CD4-positive, alpha-beta memory T cell (primary cell): ENCODE measurements at places on chromosomes 1 and 21.
A peak's percentile ranks its signal among the peaks of the same experiment; 100 is the strongest.

- DNase-seq: no peak
These were observed 19.7 kb upstream of the IFNLR1 start for GRCh38 chr1:24206516-24207394.

DNA sequence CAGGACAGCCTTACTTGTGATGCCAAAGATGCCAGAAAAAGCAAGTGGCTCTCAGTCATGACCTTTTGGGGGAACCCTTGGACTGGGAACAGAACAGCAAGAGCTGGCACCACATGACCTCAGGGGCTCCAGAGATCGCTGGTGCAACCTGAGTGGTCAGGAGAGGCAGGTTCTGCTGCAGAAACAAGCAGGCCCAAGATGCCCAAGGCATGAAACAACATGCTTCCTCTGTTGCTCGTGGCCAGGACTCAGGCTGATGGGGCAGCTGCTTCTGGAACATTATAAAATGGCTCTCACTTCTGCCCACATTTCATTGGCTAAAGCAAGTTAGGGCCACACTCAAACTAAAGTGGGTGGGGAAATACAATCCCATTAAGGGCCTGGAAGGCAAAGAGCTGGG lies 17.7 kb upstream of the CLSTN1 start:
- no peak for DNase-seq

DNA sequence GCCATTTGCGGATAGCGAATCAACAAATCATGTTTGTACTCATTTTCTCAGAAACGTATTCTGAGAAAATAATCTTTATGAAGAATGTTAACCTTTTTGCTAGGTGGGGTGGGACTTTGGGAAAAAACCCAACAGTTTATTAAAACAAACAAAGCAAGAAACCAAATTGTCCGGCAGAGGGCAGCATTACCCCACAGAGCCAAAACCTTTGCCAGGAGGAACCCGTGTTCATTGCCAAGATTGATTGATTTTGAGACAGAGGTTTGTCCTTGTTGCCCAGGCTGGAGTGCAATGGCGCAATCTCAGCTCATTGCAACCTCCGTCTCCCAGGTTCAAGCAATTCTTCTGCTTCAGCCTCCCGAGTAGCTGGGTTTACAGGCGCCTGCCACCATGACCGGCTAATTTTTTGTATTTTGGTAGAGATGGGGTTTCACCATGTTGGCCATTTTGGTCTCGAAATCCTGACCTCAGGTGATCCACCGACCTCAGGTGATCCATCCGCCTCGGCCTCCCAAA lies 70.8 kb upstream of the RHOU start:
- DNase-seq: peak; percentile 74

DNA sequence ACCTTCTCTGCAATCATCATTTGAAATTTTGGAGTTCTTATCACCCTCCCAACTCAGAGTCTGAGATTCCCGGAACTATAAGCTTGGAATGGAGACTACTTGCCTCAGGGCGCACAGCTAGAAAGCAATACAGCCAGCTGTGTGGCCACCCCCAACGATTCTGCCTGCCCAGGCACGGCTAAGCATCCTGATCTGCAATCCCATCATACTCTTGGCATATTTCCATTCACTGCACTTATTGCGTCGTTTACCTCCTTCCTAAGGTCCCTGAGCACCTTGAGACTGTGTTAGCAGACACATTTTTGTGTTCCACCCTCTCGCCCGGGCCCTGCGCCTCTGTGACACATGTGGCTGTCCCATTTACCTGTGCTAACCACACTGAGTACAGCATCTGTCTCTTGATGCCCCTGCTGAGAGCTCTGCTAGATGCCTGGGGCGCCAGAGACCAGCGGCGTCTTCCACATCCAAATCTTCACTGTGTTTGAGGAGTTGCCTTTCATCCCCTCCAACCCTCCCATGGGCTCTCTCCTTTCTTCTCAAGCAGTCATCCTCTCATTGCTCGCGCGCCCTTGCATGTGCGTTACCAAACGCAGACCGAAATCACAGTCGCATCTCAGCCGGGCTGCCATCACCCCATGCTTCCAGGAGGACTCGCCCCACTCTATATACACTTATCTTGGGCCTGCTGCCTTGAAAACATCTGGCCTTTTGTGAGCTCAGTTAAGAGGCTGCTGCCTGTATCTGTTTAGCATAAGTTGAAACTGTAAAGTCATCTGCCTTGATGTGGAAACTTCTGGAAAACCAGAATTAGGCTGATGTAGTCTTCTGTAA lies 3.5 kb upstream of the CLDN19 start:
- DNase-seq: no peak

DNA sequence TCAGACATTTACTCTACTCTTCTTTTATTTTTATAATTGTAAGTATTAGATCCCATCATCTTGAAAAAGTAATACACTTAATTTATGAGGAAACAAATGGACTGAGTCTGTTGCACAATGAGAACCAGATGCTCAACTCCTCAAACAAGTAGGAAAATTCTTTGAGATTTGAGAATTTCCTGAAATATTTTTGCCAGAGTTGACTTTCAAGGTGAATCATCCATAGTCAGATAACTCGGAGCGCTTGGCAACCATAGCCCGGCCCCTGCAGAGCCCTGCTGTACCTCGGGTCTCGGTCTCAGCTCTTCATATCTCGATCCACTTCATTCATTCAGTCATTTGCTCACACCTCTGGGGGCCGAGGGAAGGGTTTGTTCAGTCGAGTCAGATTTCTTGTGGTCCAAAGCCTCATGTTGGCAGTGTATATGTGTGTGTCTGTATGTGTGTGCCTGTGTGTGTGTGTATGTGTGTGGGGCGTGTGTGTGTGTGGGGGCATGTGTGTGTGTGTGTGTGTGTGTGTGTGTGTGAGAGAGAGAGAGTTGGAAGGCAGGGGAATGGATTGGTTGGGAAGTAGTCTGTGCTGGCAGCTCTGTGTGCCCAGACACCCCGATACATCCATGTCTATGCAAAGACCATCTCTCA lies 18.1 kb upstream of the PCP4 start:
- no peak for DNase-seq

DNA sequence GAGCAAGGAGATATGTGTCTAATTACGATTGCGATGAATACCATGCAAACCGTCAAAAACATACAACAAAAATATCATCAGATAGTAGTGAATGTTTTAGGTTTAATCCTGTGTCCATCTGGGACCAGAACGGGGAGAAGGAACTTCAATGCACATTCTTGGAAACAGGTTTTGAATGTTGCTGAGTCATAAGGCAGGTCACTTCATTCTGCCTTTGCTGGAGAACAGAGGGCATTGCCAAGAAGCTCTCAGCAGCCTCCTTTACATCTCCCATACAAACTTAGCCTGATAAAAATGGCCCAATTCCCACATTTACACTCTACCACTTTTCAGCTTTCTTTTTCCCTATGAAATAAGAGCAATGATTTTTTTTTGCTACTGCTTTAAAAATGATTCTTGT lies 78.0 kb upstream of the KCNJ6 start:
- DNase-seq: no peak

GRCh38 chr1:32878637-32879041 lies 7.7 kb upstream of the HPCA start:
- DNase-seq: no peak

- DNase-seq: no peak
These were observed 11.8 kb downstream of the TESK2 start for GRCh38 chr1:45479039-45479748.

DNA sequence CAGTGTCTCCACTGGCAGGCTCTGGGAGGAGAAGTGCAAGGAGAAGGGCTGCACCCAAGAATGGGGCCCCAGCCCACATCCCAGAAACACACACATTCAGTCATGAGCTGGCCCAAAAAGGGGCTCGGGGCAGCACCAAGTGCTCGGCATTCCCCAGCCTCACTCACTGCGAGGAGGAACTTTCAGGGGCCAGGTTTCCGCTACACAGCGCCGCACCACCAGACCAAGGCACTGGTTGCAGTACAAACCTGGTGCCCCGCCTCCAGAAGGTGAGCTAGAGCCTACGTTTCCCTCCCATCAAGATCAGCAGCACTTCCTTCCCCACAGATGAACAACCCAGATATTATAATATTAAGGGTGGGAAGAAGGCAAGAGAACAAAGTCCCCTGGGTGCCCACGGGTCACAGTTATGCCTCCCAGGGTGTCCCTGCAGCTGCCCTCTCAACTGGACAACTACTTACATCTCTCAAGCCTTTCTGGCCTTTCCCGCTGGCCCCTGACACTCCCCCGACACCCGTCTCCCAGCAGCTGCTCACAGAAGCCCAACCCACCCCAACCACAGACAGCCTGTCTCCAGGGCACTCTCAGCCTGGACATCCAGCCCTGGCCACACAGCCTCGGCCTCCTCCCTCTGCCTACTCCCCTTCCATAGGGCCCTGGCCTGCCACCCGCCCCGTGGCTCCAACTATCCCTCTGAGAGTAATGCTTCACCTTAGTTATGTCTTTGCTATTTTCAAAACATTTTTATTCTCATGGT lies 3.8 kb downstream of the PBXIP1 start:
- peak; percentile 89 for DNase-seq

DNA sequence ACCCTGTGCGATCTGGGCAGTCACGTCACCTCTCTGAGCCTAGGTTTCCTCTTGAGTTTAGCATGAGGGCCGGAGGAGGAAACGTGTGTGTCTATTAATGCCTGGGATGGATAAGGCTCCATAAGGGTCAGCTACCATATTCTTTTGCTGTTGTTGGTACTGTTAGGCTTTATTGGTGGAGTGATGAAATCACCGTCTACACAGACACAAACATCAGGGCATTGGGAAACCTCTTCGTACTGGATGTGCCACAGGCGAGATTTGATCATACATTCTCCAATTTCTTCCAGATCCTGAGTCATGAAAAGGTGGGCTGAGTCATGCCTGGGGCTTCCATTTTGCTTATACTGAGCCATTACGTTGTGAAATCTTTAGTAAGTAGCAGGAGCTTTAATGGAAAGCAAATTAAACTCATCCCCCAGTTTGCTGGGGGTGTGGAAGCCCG lies 24.9 kb upstream of the GRHL3 start:
- DNase-seq: no peak

DNA sequence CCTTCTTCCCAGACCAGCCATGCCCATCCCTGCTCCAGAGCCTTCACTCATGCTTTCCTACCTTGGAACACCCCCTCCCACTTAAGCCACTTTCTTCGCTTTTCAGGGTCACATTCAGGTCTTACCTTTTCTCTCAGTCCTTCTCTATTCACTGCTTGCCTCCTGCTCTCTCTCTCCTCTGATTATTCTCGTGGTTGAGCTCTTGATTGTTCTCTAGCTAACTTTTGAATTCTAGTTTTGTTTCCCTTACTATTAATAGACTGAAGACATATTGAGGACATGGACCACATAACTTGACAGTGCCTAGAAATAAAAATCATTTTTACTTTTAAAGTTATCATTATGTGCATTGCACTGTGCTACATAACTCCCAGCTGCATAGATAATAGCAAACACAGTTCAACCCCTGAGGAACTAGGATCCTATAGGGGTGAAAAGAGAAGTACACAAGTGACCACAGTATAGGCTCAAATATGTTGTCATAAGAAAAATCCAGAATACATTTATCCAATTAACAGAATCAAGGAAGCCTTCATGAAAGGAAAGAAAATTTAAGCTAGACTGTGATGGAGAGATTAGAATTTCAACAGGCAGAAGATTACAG lies 21.5 kb downstream of the INSL5 start:
- no peak for DNase-seq

DNA sequence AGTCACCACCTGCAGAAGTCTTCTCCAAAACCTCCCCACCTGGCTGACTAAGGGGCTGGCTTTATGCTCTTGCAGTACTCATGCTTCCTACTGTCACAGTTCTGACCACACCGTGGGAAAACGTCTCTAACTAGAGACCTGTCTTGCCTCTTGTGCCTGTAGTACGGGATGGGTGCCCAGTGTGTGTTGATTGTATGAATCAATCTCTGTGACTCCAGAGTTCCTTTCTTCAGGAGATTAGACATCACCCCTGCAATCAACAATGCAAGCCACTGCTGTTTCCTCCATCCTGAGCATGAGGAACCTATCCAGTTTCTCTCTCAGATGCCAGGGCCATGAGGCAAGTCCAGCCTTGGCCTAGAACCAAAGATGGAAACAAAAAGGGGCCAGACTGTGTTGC lies 64.1 kb downstream of the LRRN2 start:
- DNase-seq: no peak

GRCh38 chr1:93475681-93476080 lies 27.8 kb downstream of the FNBP1L start:
- no peak for DNase-seq

GRCh38 chr1:6108937-6109614 lies 63.4 kb downstream of the KCNAB2 start:
- peak; percentile 28 for DNase-seq

DNA sequence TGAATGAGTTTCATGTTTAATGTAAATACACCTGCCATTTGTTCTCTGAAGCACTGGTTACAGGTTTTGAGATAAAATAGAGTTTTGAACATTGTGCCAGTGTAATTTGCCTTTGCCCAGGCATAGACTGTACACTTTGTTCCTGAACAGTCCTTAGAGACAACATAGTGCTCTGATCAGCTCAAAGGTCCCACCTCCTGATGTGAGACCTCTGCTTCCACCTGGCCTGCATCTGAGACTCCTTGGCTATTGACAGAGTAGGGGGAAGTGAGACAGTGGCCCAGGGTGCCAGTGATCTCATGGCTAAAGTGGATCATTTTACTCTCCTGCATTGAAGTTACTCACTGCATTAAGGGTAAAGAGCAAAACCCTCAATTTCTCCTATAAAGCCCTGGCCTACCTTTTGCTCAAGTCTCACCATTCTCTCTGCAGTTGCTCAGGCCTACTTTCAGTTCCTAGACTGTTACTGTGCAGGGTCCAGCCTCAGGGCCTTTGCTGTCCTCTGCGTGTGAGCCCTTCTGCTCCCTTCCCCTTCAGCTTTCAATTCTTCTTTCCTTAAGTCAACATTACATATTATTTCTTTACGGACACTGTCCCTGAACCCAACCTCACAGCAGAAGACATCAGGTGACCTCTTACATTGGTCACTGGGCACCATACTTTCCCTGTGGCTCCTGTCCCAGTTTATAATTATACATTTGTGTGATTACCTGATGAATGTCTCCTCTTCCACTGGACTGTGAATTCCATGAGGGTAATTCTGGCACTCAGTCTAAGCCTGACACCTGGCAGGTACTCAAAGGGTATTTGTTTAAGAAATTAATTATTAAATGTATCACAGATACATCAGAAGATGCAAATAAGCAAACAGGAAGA lies 142.9 kb downstream of the ROR1 start:
- no peak for DNase-seq

DNA sequence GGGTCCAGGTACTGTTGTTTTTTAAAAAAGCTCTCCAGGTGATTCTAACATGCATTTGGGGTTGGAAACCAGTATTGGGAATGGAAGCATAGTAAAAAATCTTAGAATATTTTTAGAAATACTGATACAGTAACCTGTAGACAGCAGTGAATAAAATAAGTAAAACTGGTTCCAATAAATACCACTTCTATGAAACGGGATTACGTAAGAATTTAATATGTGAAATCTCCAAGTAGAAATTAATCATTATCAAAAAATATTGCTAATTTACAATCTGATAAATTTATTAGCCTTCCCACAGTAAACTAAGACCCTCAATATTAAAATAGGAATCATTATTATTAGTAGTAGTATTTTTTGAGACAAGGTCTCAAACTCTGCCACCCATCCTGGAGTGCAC lies 177.5 kb downstream of the COP1 start:
- DNase-seq: no peak

DNA sequence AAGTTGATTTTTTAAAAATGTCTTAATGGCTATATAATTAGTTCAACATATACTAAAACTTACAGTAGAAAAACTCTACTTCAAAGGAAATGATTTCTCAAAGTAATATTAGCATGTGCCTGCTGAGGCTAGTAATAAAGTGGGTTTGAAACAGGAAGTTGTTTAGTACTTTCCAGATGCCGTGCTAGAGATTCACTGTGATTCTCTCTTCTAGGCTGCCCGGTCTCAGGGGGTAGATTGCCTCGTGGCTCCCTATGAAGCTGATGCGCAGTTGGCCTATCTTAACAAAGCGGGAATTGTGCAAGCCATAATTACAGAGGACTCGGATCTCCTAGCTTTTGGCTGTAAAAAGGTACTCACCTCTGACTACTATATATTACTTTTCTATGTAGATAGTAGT lies 9.1 kb downstream of the EXO1 start:
- DNase-seq: no peak
